Cerebellar nuclear complex (tissue), 1 donor: ENCODE measurements at places on chromosomes 7 and 10.

- no peak for DNase-seq
Measured at GRCh38 chr7:130365511-130366441, 14.5 kb upstream of the CPA1 start.

- DNase-seq = no peak
Measured at GRCh38 chr7:139767561-139767982, 10.2 kb downstream of the HIPK2 start.

GRCh38 chr7:132569884-132570614, 6.2 kb downstream of the PLXNA4 start:
- no peak for DNase-seq

GRCh38 chr10:29689001-29689400, 54.2 kb upstream of the SVIL start:
- no peak for DNase-seq

DNA sequence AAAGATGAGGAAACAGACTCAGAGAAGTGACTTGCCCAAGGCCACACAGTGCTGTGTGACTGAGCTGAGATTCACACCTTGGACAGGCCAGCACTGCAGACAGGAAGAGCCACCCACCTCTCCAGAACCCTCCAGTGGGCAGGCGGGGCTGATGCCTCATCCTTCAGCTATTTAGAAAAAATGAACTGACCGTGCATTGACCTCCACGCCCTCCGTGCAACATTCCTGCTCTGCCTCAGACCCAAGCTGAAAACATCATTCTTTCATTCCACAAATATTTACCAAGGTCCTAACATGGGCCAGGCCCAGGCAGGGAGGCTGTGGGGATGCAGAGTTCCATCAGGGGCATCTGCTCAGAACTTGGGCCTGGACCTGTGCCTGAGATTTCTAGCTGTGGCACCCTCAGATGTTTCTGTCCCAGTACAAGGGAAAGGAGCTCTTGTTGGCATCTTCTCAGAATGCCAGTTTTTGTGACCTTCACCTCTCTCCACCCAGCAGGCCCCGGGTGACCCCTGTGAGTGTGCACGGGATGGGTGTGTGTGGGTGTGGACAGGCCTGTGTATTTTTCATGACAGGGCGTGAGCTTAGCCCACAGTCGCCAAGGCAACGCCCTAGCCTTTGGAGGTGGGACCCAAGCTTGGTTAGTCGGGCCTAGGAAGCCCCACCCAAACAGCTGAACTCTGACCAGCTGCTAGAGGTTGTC, 6.5 kb downstream of the VSIR start:
- no peak for DNase-seq

GRCh38 chr7:156603629-156604028, 36.9 kb upstream of the RNF32 start:
- no peak for DNase-seq

- no peak for DNase-seq
Measured at GRCh38 chr10:60253484-60253883, 136.2 kb downstream of the ANK3 start.

DNA sequence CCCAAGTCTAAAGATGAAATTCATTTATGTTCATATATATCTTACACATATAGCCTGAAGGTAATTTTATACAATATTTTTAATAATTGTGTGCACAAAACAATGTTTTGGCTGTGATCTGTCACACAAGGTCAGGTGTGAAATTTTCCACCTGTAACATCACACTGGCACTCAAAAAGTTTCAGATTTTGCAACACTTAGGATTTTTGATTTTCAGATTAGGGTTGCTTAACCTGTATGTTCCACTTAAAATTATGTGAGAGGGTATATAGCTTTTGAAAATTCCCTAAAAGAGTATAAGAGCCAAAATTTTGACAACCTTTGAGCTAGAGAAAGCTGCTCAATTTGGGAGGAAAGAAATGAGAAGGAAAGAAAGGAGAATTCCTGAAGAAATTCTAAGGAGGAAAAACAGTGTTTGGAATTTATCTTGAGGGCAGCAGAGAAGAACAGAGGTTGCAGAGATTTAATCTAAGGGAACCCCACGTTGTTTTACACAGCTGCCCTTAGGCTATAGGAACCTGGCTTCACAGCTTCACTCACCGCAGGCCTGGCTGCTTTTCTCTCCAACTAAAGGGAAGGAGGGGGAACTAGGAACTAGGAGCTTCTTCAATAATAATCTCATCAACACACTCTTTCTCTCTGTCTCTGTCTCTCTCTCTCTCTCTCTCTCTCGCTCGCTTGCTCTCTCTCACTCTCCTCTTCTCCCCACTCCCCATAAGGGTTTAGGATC, 8.5 kb downstream of the VOPP1 start:
- DNase-seq = no peak

DNA sequence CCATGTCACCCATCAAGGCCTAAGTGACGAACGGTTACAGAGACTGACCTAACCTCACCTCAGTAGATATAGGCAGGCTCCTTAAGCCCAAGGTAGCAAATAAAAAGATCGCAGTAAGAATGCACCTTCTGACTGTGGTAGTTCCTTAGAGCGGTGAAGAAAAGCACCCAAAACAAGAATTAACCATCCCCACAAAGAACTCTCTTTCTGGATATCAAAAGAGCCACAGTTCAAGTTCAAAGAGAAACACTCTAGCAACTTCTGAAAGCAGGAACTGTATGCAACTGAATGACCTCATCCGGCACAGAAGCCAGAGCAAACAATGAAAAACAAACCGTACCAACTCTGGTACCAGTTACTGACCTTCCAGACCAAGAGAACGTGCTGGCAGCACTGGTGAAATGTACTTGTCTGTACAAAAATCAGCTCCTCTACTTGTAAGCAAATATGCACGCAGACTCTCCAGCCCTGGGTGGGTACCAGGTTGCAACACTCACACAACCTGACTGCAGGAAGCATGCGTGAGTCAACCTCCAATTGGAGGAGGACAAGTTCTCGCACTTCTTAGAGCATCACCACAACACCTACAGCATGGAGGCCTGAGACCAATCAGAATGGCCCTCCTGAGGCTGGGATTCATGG, 202.7 kb downstream of the FAM107B start:
- DNase-seq = no peak

- no peak for DNase-seq
Measured at GRCh38 chr7:99123571-99124033, 20.3 kb downstream of the SMURF1 start.

- DNase-seq = no peak
Measured at GRCh38 chr7:42700406-42701327, 211.2 kb downstream of the C7orf25 start.

- DNase-seq = no peak
Measured at GRCh38 chr7:55569797-55570196, 2.5 kb downstream of the VOPP1 start.

- no peak for DNase-seq
Measured at GRCh38 chr7:131625817-131626372, 69.5 kb upstream of the PODXL start.

- DNase-seq = no peak
Measured at GRCh38 chr10:64397125-64397524, 875.9 kb downstream of the REEP3 start.

GRCh38 chr7:98051118-98051744, 55.4 kb upstream of the LMTK2 start:
- DNase-seq = no peak

DNA sequence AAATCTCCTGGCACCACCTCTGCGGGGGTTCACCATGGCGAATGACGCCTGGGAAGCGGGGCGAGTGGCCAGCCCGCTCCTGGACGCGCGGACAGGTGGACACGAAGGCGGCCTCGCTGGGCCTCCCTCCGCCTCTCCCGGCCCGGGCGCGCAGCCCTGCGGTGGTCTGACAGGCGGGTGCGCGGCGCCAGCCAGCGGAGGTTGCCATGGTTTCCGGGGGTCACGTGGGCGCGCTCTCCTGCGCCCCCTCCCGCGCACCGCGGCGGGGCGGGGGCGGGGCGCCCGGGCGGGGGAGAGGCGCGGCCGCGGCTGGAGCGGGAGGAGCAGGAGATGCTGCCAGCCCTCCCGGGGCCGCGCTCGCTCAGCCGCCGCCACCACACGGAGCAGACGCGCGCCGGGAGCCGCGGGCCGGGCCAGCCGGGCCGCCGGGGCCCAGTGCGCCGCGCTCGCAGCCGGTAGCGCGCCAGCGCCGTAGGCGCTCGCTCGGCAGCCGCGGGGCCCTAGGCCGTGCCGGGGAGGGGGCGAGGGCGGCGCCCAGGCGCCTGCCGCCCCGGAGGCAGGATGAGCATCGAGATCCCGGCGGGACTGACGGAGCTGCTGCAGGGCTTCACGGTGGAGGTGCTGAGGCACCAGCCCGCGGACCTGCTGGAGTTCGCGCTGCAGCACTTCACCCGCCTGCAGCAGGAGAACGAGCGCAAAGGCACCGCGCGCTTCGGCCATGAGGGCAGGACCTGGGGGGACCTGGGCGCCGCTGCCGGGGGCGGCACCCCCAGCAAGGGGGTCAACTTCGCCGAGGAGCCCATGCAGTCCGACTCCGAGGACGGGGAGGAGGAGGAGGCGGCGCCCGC, at the start of gene PRKAR2B:
PRKAR2B (plus strand) TSS at position 359 of the 848 bp plus-strand sequence; CDS start at position 562, 203 bp downstream.
- DNase-seq = no peak

GRCh38 chr10:7082967-7083366, 327.9 kb downstream of the SFMBT2 start:
- DNase-seq = no peak

- no peak for DNase-seq
Measured at GRCh38 chr7:128672927-128673517, 930 bp downstream of the GARIN1A start.

DNA sequence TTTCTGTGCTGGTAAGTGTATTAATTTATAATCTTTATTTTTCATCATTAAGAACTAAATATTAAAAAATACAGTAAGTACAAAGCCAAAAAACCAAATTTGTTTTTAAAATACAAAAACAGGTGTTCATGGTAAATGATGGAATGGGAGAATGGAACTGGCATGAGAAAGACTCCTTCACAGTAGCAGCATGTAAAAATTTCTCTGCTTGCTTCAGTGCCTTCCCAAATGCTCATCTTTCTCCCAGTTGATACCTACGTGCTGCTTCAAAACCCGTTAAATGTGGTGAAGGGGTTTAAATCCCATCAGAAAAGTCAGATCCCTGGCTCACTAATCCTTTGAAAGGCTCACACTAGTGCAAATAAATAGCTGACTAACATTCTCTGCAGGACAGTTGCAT, 4.2 kb downstream of the RNF133 start:
- DNase-seq = peak; percentile 17

GRCh38 chr7:136183981-136184380, 206.8 kb upstream of the MTPN start:
- no peak for DNase-seq

GRCh38 chr7:92645114-92646061, 55.2 kb upstream of the FAM133B start:
- no peak for DNase-seq

GRCh38 chr7:81768951-81769778, 682 bp downstream of the HGF start:
- DNase-seq = no peak

DNA sequence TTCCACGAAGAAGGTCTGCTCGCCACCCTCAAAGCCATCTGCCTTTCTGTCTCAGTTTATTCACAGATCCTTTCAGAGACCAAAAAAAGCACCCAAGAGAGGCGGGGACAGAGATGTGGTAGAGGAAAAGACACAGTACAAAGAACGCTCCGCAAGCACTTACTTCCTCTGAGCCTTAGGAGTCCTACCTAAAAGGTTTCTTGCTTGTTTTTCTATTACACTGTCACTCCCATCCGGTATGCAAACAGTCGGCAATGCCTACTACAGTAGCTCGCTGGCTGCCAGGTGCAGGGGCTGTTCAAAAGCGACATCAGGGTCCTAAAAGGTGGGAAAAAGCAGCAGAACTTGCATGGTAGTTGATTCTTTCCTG, 816 bp downstream of the TECPR1 start:
- DNase-seq = peak; percentile 63

GRCh38 chr10:47276576-47277351, 23.2 kb upstream of the GDF10 start:
- DNase-seq = no peak

GRCh38 chr7:123643495-123644441, 11.9 kb upstream of the LMOD2 start:
- no peak for DNase-seq

GRCh38 chr10:130871406-130871805, 440.1 kb downstream of the TCERG1L start:
- no peak for DNase-seq

GRCh38 chr10:98055841-98056516, 25.6 kb upstream of the CRTAC1 start:
- no peak for DNase-seq

GRCh38 chr7:158815800-158816128, 13.5 kb downstream of the ESYT2 start:
- no peak for DNase-seq

DNA sequence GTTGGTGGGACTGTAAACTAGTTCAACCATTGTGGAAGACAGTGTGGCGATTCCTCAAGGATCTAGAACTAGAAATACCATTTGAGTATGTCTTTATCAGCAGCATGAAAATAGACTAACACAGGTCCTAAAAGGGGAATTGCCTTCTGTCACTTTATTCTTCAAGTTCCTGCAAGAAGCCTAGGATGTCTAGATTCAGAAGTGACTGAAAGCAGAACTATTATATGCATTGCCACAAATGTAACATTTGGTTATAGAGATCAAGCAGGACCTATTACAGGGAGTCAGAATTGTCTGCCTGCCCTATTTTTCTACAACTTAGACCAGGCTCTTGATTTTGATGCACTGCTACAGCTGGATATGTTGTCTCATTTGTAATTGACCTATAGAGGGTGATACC, 364.7 kb downstream of the SORCS1 start:
- DNase-seq = no peak

DNA sequence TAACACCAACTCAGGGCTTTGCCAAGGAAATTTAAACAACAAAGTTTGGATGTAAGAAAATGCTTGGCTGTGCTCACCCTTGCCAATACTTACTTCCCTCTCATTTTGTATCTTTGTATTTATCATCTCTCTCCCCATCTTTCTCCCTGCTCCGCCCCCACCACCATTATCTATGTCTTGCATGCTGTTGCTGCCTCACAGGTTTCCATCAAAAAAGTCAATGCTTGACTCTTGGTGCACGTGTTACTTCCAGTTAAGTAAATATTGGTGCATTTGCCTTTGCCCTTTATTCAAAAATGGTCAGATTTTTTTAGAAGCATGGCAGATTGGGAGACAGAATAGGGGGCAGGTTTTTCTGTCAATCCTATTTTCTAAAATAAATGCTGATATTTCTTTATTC, 626.0 kb downstream of the ACTR3B start:
- DNase-seq = no peak

DNA sequence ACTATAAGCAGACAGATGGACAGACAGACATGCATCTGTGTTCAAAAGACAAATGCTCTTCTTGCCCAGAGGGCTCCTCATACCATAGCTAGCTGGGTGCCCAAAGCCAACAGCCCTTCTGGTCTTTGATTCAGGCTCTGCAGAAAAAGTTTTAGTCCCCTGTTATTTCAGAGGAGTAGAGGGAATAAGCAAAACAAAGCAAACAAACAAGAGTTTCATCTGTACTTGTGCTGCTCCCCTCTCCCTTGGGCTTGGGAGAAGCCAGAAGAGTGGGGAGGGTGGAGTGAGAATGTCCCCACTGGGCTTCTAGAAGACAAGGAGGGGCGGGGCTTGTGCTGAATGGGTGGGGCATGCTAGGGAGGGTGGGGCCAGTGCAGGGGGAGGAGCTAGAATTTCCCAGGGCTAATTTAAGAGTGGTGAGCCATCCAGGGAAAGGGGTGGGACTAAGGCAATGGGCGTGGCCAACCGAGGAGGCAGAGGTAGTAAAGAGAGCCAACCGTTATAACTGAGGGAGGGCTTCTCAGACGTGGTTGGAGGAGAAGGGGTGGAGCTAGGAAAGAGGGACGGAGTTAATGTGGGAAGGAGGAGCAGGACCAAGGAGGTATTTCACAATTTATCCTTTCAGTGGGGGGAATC, 101.2 kb upstream of the MGMT start:
- DNase-seq = no peak
